Neural crest cell (in vitro differentiated cells): ENCODE measurements at places on chromosomes 13 and 19.

DNA sequence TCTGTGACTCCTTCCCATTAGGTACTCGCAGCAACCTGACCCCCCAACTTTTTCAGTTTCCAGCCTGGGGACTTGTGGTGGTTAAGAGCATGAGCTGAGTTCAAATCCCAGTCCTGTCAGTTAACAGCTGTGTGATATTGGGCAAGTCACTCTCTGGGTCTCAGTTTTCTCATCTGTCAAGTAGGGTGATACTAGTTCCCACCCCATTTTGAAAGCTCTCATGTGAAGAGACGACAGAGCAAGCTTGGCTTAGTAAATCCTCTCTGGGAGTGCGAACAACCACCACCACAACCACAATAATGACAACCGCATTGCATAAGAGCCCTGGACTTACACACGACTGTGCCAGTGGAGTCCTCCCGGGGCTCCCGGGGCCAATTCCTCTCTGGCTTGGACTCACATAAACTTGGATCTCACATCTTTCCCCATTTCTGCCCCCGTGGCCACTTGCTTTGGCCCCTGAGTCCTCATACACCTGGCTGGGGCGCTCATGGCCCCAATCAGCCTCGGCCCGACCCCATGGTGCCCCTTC, 454 bp downstream of the BLVRB start:
- DNase-seq, result no peak

DNA sequence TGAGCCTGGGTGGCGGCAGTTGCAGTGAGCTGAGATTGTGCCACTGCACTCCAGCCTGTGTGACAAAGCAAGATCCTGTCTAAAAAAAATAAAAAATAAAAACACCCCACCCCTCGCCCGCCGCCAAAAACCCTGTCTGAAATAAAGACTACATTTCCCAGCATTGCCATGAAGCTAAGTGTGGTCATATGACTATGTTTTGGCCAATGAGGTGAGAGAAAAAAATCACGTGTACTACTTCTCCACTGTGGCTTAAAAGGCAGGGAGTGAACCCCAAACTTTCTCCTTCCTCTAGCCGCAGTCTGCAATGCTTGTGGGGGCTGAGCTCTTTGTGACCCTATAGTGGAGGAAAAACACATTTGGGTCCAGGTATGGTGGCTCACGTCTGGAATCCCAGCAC, 54.9 kb downstream of the COLGALT1 start:
- DNase-seq, result no peak

DNA sequence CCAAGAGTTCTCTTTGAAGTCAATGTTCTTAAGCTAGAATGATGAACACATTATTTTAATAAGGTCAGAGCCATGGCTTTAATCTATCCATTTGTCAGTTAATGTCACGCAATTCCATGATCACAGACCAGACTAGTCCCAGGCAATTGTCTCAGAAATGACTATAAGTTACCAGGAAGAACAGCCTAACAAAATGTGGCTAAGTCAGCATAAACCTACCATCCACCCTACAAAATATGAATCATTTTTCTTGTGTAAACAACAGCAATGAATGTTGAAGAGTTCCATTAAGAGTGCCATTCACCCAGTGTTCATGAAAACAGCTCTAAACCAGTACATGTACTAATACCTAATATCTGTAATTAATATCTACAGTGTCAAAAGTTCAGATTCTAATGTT, 127.5 kb downstream of the KCTD12 start:
- DNase-seq, result no peak

- DNase-seq, result no peak
Measured at GRCh38 chr13:74889321-74889720, 592.6 kb downstream of the TBC1D4 start.

DNA sequence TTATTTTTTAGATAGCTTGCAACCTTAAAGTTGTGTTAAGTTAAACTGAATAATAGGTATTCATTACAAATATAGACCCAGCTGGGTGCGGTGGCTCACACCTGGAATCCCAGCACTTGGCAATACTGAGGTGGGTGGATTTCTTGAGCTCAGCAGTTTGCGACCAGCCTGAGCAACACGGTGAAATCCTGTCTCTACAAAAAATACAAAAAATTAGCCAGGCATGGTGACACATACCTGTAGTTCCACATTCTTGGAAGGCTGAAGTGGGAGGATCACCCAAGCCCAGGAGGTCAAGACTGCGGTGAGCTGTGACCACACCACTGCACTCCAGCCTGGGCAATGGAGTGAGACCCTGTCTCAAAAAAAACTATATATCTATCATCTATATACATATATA, 386.5 kb downstream of the PCDH17 start:
- DNase-seq, result no peak

DNA sequence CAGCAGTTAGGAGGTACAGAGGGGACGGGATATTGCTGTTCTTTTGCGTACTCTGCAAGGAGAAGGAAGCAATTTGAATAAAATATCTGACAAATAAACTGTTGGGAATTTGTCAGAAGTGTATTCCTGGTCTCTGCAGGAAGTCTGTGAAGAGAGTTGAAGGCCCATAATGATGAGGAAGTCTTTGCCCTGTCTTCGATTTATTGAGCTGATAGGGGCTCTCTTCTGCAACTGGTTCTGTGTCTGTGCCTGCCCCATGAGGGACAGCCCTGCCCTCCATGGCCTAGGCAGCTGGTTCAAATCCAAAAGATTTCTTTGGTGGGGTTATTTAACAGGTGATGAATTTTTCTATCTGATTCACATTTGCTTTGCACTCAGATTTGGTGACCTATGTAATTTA, 339.7 kb upstream of the EDNRB start:
- DNase-seq, result no peak

GRCh38 chr13:83796364-83796763, 85.9 kb downstream of the SLITRK1 start:
- no peak for DNase-seq

- DNase-seq, result no peak
Measured at GRCh38 chr19:54254195-54254906, 2.7 kb downstream of the LILRB5 start.

DNA sequence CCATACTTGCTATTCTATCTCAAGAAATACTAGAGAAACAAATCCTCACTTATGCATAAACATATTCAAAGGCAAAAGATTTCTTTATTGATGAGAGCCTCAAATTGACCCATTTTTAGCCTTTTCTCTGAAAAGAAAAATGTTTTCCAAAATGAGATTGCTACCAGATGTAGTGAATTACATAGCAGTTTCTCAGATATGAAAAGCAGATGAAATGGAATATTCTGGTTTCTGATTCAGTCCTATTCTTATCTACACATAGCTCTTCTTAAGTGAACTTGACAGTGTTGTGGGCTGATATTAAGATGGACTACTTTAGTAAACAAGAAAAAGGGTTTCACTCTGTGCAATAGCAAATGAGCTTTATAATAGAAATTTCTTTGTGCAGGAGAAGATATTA, 183.5 kb downstream of the DNAJC15 start:
- DNase-seq, result no peak

DNA sequence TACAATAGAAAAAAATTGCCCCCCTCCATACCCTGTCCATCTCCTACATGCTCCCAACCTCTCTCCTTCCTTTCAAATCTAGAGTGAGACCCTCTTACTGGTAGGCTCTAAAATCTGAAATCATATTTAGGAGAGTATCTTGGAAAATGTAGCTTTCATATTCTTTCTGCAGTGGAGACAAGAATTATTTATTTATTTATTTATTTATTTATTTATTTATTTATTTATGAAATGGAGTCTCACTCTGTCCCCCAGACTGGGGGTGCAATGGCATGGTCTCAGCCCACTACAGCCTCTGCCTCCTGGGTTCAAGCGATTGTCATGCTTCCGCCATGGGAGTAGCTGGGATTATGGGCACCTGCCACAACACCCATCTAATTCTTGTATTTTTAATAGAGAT, 174.1 kb upstream of the MYO16 start:
- no peak for DNase-seq

DNA sequence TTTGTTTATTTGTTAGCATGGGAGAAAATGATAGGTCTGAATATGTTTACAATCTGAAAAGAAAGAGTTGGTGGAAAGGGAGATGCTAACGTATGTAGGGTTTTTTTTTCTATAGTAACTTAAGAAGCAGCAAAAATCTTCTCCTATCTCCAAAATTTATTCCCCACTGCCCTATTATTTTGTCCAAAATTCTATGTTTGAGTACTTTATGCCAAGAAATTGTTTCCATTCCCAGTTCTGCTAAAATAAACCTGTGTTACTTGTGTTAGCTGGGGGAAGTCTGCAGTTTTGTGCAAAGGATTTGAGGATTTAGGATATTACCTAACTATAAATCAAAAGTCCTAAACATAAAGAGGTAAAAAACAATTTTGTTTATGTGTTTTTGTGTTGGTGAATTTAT, 2770.4 kb upstream of the PCDH20 start:
- no peak for DNase-seq

GRCh38 chr19:47541518-47541917, 26.7 kb upstream of the NAPA start:
- DNase-seq, result no peak

DNA sequence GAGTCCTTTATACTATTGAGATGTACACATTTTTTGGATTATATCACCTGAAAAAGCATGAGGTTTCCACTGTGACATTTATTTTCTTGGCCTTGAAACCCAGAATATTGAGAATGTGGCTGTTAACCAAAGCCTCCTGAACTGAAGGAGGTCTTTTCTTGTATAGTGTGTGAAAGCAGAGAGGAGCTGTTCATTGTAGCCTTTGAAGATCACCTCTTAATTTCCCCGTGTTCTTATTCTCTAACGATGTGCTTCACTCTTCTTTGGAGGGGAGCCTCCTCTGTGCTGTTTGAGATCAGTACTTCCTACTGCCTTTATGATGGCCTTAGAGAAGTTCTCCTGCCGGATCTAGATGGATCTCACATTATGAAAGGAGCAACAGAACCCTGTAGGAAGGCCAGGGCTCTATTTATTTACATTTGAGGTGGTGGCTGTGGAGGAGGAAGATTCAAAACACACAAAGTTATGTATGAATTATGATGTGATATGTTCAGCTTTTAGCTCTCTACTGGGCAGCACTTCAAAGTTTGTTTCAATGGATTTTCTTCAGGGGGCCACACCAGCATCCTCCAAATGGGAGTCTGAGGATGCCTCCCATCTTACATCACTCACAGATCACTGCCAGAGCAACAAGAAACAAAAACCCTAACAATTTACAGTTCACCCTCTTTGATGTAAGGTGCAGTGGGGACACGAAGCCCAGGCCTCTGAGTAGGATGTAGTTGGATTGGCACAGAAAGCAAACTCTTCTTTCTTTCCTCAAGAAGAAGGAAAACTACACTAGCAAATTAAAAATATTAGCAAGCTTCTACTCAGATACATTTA, 322.3 kb downstream of the DLEU7 start:
- DNase-seq, result no peak

GRCh38 chr13:25177636-25178035, 5.5 kb upstream of the AMER2 start:
- DNase-seq, result no peak

DNA sequence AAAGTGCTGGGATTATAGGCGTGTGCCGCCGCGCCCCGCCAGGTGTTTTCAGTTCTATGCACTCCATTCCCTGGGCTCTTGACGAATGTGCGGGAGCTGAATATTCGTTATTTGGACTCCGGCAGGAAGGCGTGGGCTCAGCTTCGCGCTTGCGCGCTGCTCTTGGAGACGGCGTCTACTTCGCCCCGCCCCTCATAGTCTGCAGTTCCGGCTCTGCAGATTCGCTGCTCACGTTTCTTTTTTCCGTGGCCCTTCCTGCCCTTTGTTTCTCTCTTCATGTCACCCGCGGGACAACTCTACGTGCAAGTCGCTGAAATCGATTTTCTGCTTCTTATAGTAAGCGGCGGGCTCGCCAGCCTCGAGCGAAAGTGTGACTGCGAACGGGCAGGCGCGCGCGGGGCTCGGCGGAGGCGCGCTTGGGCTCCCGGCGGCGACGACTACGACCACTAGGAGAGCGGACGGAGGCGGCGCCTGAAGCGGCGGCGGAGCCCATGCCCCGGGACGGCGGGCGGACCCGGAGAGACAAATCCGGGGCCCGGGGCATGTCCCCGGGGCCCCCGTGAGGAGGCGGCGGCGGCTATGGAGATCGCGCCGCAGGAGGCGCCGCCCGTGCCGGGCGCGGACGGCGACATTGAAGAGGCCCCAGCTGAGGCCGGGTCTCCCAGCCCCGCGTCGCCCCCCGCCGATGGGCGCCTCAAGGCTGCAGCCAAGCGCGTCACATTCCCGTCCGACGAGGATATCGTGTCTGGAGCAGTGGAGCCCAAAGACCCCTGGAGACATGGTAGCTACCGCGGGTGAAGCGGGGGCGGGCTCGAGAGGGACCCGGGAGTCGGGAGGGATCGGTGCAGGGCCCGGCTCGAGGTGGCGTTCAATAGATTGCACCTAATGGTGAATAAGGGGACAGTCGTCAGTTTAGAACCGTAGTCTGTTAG, at the start of gene PPP1R37:
PPP1R37 (plus strand) TSS at position 433 of the 932 bp plus-strand sequence; CDS start at position 580, 147 bp downstream.
- DNase-seq, result peak; percentile 89

DNA sequence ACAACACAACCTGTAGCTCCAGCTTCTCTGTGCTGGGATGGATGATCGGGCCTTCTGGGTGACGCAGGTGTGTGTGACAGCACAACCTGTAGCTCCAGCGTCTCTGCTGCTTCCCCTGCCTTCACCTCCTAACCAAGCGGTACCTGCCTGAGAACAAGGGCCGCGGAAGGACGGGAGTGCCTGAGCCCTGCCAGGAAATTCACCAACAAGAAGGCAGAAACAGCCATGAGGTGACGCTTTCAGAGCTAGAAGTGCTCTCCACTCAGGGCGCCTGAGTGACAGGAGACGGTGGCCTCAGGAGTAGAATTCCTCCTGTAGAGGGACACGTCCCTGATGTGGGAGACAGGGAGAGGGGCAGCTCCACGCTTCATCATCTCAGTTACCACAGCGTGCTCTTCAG, 17.4 kb downstream of the ZNF331 start:
- no peak for DNase-seq

- DNase-seq, result no peak
Measured at GRCh38 chr13:35596321-35597030, 120.0 kb upstream of the MAB21L1 start.

GRCh38 chr13:60986301-60986700, 429.3 kb downstream of the PCDH20 start:
- no peak for DNase-seq

DNA sequence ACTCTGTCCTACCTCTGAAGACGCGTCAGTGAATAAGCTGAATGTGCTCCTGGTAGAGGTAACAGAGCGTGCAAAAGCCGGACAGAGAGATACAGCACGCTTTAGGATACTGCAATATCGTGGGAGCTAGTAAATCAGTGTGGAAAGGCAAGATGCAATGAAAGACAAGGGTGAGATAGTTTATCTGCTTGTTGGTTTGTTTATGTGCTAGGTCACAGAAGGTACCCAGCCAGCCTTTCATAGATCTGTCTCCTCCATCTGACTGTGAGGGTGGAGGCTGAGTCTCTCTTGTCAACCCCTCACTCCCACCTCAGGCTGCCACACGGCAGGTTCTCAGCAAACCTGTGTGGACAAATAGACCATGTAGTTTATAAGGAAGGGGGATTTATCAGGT, 904 bp upstream of the GIPC1 start:
- DNase-seq, result no peak
